Stimulated activated CD8-positive, alpha-beta memory T cell treated with anti-CD3 and anti-CD28 coated beads, Interleukin-15, amount 100 ng/mL, for 4 hours (primary cell): ENCODE measurements at places on chromosomes 11 and 22.
A peak's percentile ranks its signal among the peaks of the same experiment; 100 is the strongest.

DNA sequence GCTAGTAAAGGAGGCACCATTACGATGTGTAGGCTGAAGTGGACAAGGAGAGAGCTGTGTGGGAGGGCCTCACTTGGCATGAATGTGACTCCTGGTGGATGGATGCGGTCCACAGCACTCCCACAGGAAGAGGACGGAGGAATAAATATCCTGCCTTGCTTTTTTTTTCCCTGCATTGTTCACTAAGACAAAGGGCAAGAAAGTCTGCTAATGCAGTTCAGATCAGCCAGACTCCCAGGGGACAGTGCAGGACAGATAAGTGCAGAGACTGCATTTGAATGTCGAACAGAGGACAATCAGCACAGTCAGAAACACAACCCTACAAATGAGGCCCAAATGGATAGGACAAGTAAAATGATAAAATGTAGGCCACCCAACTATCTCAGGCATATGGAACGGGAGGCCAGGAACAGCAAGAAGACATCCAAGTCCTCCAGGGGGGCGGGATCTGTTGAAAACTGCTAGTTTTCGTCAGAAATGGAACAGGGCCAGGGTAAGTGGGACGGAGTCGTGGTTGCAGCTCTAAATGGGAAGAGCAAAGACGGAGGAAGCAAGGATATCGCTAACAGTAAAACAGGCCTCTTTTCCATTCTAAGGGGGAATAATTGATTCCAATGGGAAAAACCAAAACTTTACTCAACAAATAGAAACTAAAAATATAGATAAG lies 25.2 kb upstream of the OR8B8 start:
- DNase-seq: no peak

DNA sequence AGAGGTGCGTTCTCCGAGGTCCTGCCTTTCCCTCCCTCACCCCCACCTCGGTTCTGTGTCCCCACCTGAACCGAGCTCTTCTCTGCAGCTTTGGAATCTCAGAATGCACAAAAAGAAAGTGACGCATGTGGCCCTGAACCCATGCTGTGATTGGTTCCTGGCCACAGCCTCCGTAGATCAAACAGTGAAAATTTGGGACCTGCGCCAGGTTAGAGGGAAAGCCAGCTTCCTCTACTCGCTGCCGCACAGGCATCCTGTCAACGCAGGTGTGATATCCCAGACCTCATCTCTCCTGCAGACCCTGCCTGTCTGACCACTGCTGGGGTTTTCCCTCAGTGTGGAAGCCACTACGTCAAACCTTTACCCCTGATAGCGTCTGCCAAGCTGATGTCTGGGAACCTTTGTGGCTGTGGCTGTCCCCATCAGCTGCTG lies 13.9 kb downstream of the ACP2 start:
- DNase-seq: no peak

DNA sequence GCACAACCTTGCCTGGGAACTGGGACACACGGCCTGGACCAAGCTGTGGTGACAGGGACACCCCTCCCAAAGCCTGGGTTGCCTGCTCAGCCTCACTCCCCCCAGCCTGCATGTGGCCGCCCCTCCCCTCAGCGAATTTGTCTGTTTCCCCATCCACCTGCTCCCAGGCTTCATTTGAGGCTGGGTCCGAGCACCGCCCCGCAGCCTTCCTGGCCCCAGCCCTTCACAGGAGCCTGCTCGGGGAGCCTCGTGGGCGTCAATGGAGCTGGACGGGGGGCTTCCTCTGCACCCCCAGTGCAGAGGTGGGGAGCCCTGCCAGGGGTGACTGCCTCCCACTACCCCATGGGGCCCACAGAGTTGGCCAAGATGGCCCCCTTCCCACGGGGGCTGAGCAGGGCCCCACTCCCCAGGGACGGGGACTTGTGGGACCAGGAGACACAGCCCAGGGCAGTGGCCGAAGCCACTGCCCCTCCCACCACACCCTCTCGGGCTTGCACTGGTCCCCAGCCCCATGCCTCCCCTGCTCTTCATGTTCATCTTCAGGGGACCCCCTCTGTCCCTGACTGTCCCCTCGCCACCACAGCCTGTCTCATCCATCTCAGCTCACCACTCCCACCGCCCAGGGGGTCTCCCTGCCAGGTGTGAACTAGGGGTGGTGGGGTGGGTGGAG lies 91.7 kb downstream of the WNT7B start:
- no peak for DNase-seq

GRCh38 chr11:9982127-9982795 lies 311.8 kb downstream of the SBF2 start:
- DNase-seq: no peak

GRCh38 chr11:64353715-64354506 lies 5.1 kb upstream of the RPS6KA4 start:
- no peak for DNase-seq

- no peak for DNase-seq
These were observed 227.8 kb downstream of the ETS1 start for GRCh38 chr11:128359515-128359914.

- no peak for DNase-seq
These were observed 26.5 kb downstream of the TRIM77 start for GRCh38 chr11:89736566-89736965.

DNA sequence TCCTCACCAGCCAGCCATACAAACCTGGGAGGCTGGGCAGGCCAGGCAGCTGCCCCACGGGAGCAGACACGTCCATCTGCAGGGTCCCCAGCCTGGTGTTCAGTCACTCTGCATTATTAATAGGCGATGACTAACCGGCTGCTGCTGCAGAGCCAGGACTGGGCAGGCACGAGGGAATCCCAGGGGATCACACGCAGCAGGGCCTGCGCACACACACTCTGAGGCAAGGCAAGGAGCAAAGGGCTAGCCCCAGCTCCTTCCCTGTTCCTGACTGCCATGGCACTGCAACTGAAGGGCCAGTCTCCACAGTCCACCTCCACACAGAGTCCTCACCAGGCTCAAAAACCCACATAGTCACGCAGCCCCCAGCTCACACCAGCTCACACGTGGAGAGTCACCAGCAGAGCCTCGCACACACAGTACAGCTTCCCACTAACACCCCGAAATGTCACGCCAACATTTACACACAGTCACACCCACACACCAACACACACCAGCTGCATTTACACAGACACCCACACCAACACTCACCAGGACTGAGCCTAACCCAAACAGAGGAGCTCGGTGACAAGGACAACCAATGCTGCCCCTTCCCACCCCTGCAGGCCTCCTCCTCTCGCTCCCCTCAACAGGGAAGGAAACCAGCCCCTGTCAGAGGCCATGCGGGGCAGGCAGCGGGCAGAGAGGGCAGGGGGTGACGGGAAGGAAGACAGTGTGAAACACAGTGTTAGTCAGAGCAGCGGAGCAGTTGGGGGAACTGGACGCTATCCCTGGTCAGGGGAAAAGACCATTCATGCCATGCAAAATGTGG lies 47.3 kb downstream of the NRXN2 start:
- no peak for DNase-seq

GRCh38 chr11:132601875-132602274 lies 930.4 kb downstream of the OPCML start:
- no peak for DNase-seq

DNA sequence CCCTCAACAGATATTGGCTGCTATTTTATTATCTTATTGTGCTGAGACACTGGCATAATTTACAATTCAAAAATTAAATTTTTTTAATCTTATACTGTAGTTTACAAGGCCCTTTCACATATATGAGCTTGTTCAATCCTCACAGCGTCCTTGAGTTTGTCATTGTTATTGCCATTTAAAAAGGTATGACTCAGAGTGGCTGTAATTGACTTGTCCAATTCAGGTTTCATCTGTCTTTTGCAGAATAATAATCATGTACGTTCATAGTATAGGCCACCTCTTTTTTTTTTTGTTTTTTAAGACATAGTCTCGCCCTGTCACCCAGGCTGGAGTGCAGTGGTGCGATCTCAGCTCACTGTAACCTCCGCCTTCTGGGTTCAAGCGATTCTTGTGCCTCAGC lies 11.5 kb downstream of the PTPRJ start:
- DNase-seq: no peak

- DNase-seq: no peak
These were observed 82.3 kb downstream of the RCN1 start for GRCh38 chr11:32172848-32173834.

GRCh38 chr11:46918083-46918787 lies at the start of gene LRP4:
TSS of gene LRP4 (minus strand) at chr11:46918550. CDS start at chr11:46918379, 171 bp downstream.
- DNase-seq: no peak

DNA sequence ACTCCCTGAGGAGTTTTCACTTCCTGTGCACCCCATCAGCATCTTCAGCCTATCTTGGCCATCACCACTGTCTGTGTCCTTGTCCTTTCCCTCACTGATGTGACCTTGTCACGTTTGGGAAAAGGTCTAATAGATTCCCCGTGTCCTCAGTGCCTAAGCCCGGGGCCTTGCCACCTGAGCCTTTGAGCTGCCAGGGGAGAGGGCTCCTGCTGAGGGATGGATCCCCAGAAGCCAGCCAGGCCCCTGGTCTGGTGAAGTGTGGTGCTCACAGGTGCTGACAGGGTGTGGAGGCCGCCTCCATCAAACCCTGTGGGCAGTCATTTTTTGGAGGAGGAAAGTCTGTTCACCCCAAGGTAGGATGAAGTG lies 47.2 kb downstream of the GAB4 start:
- DNase-seq: no peak

DNA sequence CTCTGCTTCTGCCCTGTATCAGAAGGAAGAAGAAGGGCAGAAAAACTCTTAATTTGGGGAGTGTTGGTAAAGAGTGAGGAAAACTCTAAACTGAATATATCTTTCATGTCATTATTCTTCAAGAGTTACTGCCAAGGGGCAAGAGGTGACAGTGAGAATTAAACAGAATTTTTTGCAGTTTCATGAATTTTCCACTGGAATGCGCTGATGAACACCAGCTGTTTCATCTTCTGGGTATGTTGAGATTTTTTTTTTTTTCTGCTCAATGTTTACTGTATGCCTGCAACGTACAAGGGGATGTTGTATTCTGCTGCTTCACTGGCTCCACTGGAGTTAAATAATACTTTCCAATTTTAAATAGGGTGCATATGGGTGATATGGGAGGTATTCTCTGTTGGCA lies 117.8 kb downstream of the FAM76B start:
- DNase-seq: no peak

GRCh38 chr22:26479043-26479791 lies 4.4 kb downstream of the HPS4 start:
- DNase-seq: no peak

DNA sequence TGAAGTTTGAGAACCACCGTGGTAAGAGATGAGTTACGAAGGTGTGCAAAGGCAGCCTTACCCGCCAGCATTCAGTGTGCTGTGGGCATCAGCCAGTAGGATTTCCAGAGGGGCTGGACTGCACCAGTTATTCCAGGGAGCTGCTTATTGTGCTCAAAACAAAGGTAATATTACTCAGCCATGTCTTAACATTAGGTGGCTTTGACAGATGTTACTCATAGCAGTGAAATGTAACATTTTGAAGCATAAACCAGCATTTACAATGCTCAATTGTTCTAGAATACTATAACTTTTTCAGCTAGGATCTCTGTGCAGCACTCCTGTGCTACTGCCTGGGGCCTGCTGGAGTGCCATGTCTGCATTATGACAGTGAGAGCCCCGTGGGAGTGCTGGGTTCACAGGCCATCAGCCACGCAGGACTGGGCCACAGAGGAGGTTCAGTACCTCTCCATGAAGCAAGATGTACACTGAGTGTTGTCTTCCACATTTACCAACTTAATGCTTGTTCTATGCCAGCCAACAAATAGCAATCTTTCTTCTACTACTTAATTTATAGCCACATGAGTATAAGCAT lies 238.1 kb downstream of the CADM1 start:
- no peak for DNase-seq

DNA sequence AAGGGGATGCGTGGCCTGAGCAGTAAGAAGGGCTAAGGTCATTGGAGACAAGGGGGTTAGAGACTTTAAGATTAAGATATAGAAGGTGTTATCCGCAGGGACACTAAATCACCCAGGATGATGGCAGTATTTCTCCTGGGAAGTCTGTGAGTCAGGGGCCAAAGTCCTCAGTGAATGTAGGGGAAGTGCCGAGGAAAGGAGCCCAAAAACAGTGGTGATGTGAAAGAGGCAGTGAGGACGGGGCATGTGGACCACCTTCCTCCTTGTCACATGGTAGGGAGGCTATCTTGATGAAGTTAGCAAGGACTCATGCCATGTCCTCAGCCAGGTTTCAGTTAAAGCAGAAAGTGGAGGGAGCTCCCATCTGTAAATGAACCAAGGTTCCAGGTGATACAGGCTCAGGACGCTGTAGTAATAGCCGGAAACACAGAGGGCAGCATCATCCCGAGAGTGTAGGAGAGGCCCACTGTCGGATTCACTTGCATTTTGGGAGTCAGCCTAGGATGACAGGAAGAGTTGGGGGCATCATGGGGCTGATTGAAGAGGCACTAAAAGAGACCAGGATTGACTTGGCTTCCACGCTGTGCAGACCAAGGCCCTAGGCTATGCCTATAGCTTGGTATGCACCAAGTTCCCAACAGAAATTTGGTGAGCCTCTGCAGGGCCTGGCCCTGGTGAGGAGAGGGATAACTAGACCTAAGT lies 33.5 kb downstream of the WEE1 start:
- DNase-seq: no peak

GRCh38 chr22:46844606-46845210 lies 82.3 kb downstream of the TBC1D22A start:
- DNase-seq: no peak

GRCh38 chr22:47056776-47057470 lies 294.5 kb downstream of the TBC1D22A start:
- DNase-seq: no peak

DNA sequence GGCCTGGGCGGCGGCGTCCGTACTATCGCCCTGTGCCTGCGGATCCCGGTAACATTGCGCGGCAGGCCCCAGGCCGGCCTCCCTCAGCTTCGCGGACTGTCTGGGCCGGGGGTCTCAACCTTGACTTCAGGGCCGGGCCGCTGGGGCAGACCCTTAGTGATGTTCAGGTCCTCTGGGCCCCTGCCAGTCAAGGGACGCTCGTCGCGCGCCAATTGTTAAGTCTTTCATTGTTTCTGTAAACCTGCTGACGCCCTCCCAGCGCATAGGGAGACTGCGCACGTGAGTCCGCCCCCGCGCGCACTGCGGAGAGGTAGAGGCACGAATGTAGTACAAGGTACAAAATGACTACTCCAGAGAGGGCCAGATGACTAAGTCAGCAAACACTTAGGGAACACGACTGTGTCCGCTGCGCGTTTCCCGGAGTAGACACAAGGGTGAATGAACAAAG lies 451 bp upstream of the HDHD5 start:
- peak; percentile 20 for DNase-seq

GRCh38 chr11:15180212-15180792 lies 65.6 kb downstream of the INSC start:
- no peak for DNase-seq

DNA sequence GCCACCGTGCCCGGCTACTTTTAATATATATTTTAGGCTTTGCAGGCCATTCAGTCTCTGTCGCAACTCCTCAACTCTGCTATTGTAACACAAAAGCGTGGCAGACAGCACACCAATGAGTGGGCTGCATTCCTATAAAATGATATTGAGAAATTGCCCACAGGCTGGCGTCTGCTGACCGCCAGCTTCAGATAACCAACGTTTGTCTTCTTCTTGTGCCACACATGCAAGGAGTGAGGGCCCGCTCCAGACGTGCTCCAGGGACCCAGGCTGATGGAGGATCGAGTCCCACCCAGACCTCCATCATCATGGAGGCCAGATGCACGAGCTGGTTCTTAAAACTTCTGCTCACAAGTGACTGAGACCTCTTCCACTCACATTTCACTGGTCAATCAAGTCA lies 35.4 kb upstream of the LINC01488 start:
- DNase-seq: no peak

GRCh38 chr11:76587820-76588454 lies 82.6 kb downstream of the LRRC32 start:
- DNase-seq: no peak
